ENCODE measurements at places on chromosomes 7 and 10.

DNA sequence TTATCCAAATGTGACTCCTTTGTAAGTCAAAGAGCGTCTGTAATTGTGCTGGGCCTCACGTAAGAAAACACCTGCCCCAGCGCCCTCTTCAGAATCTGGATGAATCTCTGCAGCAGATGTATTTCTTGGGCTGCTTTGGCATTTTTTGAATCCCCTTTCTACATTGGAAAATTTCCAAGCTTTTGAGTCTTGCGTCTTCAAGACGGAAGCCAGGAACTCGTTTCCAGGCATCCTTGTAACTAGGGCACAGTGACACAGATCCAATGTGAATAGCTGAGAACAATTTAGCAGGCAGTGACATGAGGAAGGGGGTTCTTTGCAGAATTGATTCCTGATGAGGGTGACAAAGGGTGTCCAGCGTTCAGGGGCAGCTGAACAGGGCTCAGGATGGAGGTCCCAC lies 862.3 kb downstream of the TYW1 start:
- DNase-seq = no peak

GRCh38 chr10:618229-618989 lies 71.1 kb downstream of the DIP2C start:
- DNase-seq = no peak

DNA sequence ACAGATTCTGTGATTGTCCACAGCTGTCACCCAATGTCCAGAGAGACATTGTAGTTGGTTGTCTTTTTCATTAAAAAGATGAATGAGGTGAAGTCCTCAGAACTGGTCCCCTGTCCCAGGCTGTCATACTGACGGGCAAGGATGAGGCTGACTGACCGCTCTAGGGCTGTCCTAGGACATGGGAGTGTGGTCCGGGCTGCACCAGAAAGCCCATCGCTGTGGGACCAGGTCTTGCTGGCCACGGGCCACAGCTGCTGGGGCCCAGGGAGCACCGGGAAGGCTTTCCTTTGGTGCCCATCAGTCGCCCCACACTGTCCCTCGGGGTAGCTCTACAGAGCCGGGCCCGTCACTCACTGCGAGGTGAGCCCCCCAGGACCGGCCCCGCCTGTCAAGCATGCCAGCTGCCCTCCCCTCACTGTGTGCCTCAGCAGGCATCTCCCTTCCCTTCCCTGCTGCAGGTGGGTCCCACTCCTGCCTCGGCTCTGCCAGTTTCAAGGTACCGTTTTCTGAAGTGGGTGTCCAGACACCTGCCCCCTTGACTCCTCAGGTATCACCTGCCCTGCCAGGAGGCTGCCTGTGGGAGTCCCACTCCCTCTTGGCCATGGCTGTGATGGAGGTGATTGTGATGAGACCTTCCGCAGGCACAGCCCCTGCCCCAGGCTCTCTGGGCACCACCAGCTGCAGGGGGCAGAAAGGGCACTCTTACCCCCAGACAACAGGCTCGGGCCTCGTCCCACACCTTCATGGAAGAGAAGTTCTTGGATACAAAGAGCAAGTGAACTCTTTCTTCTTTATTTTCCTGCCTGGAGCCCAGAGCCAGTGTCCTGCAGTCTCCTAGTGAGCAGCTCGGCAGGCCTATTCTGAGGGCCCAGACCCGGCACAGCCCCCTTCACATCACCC lies 21.7 kb downstream of the LRRC27 start:
- no peak for DNase-seq

DNA sequence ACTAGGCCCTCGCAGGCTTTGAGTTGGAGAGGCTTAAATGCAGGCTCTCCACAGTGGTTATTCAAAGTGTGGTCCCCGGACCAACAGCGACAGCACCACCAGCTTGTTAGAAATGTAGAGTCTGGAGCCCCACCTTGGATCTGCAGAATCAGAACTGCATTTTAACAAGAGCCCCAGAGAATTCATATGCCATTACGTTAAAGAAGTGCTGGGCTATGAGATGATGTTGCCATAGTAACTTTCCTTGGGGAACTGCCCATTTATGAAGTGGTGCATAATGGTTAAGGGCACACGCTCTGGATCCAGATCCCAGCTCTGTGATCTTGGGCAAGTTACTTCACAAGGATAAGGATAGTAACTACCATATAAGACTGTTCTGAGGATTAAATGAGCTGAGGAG lies 48.9 kb downstream of the ZCCHC24 start:
- DNase-seq = no peak

- DNase-seq = no peak
Observed at GRCh38 chr7:67854221-67855178, 857.9 kb downstream of the TYW1 start.

DNA sequence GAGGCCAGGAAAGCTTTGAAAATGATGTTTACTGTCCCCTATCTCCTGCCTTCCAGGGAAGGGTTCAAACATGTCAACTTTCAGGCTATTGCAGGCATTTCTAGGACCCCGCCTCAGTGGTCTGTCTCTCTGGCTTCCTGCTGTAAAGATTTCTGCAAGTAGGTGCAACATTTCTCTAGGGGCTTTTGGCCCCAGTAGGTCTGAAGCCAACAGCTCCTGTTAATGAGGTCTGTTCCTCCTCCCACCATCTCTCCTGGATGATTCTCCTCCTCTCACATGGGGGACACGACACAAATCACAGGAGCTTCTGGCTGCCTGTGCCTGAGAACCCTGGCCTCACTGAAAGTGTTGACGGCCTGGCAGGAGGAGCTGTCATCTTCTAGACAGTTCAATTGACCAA lies 194.3 kb downstream of the CYP26A1 start:
- no peak for DNase-seq

- no peak for DNase-seq
Observed at GRCh38 chr10:71816936-71817618, 34.0 kb downstream of the PSAP start.

DNA sequence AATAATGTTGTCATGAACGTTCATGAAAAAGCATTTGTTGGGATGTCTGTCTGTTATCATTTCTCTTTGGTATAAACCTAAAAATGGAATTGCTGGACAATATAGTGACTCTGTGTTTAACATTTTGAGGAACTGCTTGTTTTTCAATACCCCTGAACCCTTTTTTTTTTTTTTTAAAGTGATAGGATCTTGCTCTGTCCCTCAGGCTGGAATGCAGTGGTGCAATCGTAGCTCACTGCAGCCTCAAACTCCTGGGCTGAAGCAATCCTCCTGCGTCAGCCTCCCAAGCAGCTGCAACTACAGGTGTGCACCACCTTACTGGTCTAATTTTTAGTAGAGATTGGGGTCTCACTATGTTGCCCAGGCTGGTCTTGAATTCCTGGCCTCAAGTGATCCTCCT lies 15.1 kb upstream of the LMTK2 start:
- DNase-seq = no peak

DNA sequence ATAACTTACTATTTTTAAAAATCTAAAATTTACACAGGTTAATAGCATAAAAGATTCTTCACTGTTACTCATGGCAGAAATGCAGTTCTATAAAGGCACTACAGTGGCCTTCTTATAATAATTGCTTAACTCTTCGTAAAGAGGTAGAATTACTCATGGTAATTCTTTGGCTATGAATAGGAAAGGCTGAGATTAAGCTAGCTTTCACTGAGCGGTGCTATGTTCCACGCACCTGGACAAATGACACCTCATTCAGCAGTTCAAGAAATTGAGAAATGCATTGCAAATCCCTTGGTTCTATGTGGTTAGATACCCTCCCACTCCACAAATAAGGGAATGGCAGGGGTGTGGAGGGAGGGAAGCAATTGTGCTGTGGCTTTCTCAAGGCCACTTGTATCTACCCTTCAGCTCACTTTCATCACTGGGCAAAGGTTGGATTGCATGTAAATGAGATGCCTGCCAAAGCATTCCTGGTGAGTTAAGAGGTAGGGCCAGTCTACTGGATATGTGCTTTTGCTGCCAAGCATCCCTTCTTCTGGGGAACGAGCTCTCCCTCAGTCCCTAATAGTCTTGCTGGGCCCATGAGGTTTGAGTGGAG lies 210.9 kb downstream of the TEX36 start:
- peak; percentile 42 for DNase-seq

GRCh38 chr10:29736366-29737073 lies 101.7 kb upstream of the SVIL start:
- DNase-seq = peak; percentile 67

- no peak for DNase-seq
Observed at GRCh38 chr7:144671429-144671828, 164.4 kb downstream of the TPK1 start.

DNA sequence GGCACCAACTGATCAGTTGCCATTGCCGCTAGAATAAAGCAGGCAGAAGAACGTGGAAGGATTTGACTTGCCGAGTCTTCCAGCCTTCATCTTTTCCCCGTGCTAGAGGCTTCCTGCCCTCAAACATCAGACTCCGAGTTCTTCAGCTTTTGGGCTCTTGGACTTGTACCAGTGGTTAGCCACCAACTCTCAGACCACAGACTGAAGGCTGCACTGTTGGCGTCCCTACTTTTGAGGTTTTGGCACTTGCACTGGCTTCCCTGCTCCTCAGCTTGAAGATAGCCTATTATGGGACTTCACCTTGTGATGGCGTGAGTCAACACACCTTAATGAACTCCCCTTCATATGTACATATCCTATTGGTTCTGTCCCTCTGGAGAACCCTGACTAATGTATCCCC lies 57.3 kb upstream of the KCND2 start:
- DNase-seq = no peak

GRCh38 chr7:26598867-26599266 lies 265.5 kb downstream of the SKAP2 start:
- no peak for DNase-seq

- DNase-seq = no peak
Observed at GRCh38 chr10:51141010-51141409, 66.7 kb downstream of the PRKG1 start.

- DNase-seq = no peak
Observed at GRCh38 chr10:119470920-119471702, 71.4 kb downstream of the RGS10 start.

- DNase-seq = no peak
Observed at GRCh38 chr10:21463436-21463835, 62.0 kb downstream of the SKIDA1 start.

GRCh38 chr10:95877881-95878280 lies 29.9 kb upstream of the CC2D2B start:
- no peak for DNase-seq

GRCh38 chr10:97539523-97540200 lies 32.9 kb upstream of the ANKRD2 start:
- no peak for DNase-seq

GRCh38 chr10:71255808-71256660 lies 43.7 kb downstream of the UNC5B start:
- DNase-seq = peak; percentile 89

- DNase-seq = no peak
Observed at GRCh38 chr10:53140506-53140905, 367.9 kb upstream of the MBL2 start.

DNA sequence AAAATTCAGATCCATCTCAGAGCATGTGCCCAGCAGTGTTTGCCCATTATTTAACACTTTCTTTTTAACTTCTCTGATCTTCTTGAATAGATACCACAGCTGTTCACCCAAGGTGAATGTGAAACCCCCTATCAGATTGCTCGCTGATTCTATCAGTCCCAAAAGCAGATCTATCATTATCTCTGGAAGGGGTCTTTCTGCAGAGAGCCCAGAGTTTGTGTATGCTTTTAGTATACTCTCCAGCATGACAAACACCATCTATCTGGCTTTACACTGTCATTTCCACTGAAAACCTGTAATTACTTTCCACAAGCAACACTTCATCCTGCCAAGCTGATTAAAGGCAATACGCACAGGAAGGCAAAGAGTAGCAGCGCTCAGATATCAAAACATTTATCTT lies 168.2 kb downstream of the CACNA2D1 start:
- DNase-seq = no peak

GRCh38 chr10:131703541-131703940 lies 197.3 kb upstream of the PPP2R2D start:
- no peak for DNase-seq

GRCh38 chr10:67288688-67289410 lies 363.0 kb downstream of the LRRTM3 start:
- DNase-seq = no peak

- peak; percentile 74 for DNase-seq
Observed at GRCh38 chr10:61974601-61975390, 73.3 kb downstream of the ARID5B start.

- peak; percentile 24 for DNase-seq
Observed at GRCh38 chr7:50068026-50068425, 25.0 kb downstream of the ZPBP start.

Measured in left colon (tissue), 2 donors.